ENCODE measurements at places on chromosomes 1 and 21.

DNA sequence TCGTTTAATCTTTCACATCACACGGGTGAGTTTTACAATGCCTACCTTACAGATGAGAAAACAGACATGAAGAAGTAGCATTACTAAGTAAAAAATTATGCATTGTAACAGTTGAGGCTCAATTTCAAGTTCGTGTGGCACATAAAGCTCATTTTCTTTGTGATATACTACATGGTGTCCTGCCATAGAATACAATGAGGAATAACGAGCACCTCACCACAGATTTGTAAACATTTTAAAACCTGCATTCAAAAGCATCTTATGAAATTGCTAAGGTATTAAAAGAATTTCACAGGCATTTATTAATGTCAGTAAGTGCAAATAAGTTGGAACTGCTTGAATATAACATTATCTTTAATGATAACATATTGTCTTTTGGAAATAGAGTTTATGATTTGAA is 47.8 kb upstream of the DEPDC1 start:
- DNase-seq, result no peak

GRCh38 chr1:40785446-40785845 is 1.9 kb downstream of the KCNQ4 start:
- DNase-seq, result no peak

- no peak for DNase-seq
These were observed 118.8 kb upstream of the PBX1 start for GRCh38 chr1:164440232-164440631.

GRCh38 chr21:46562964-46563607 is 41.8 kb downstream of the S100B start:
- no peak for DNase-seq

GRCh38 chr1:59161136-59161535 is 135.8 kb upstream of the FGGY start:
- DNase-seq, result no peak

DNA sequence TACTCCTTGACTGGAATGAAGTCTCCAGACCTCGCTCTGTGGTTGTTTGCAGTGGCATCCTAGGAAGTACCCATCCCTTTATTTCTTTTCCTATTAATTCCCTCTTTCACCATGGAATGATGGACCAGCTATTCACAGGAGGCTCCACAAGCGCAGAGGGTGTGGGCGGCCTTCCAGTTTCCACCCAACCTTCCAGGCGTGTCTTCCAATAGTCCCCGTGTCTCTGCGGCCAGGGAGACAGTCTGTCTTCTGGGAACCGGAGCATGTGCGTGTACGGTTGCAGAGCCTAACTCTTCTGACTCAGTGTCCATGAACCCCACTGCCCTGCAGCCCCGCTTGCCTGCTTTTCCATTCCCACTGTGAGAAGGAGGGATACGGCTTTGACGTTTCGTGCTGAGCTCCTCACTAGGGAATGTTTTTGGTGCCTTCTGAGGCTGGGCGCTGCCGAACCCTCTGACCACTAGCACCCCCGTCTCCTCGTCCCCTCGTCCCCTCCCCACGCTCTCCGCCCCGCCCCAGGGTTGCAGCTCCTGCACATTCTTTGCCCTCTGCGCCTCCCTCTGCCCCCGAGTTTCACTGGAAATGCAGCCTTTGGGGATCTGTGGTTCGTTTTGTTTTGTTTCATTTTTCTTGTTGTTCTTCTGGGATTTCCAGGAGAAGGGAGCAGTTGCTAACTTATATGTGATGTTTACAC is 26.3 kb upstream of the FAM3B start:
- no peak for DNase-seq

DNA sequence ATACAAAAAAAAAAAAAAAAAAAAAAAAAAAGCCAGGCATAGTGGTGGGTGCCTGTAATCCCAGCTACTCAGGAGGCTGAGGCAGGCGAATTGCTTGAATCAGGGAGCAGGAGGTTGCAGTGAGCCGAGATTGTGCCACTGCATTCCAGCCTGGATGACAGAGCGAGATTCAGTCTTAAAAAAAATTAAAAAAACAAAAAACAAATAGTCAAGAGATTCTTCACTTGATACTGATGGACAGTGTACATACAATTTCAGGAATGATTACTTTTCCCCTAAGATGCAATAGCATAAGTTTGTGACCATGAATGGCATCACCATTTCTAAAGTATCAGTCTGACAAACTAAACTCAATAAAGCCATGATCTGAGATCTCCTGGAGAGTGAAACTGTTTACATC is 60.8 kb upstream of the IVNS1ABP start:
- DNase-seq, result no peak

GRCh38 chr1:201775380-201775779 is 53.6 kb upstream of the IPO9 start:
- DNase-seq, result no peak

- DNase-seq, result no peak
These were observed 405.1 kb downstream of the VAV3 start for GRCh38 chr1:107559881-107560280.
